Activated CD4-positive, alpha-beta T cell treated with anti-CD3 and anti-CD28 coated beads, Interleukin-2, amount 10 ng/mL, durations not matched to agents 7 days and 5 days (primary cell): ENCODE measurements at places on chromosomes 3 and 15. TPM values are rescaled to one million over a fixed set of nuclear protein-coding genes. Genes with fewer than 3 reads are reported as not detected.

MKRN2OS gene
- not detected for total RNA-seq

- H3K4me1 ChIP-seq, result peaks cover 14% of the 10 kb centered on the region
- no peak for DNase-seq
- H3K4me3 ChIP-seq, result no peak overlapping the region
- no peaks in the 10 kb centered on the region for H3K36me3 ChIP-seq
- H3K27me3 ChIP-seq, result peaks cover 5% of the 10 kb centered on the region
Measured at GRCh38 chr3:31960793-31961431, 20.1 kb downstream of the OSBPL10 start.

DNA sequence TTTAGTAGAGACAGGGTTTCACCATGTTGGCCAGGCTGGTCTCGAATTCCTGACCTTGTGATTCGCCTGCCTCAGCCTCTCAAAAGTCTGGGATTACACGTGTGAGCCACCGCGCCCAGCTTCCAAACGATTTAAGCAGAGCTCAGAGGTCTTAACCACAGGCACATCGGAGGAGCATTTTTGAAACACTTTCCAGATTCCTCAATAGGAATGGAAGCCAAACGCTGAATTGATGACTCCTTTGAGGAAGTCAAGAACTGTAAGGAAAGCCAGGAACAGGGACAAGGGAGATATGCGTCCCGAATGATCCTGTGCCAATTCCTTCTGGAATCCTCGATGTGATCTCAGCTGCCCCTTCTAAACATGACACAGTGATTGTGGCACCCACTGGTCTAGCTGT lies 40.0 kb downstream of the TRH start:
- no peak overlapping the region for H3K27ac ChIP-seq
- H3K4me3 ChIP-seq, result no peak overlapping the region
- H3K4me1 ChIP-seq, result no peaks in the 10 kb centered on the region
- no peak for DNase-seq
- H3K27me3 ChIP-seq, result no peaks in the 10 kb centered on the region

GRCh38 chr15:66638377-66638776 lies 63.7 kb upstream of the SMAD6 start:
- peaks cover 5% of the 10 kb centered on the region for H3K27me3 ChIP-seq
- peaks cover 19% of the 10 kb centered on the region for H3K4me1 ChIP-seq
- peak; percentile 37 for DNase-seq

DNA sequence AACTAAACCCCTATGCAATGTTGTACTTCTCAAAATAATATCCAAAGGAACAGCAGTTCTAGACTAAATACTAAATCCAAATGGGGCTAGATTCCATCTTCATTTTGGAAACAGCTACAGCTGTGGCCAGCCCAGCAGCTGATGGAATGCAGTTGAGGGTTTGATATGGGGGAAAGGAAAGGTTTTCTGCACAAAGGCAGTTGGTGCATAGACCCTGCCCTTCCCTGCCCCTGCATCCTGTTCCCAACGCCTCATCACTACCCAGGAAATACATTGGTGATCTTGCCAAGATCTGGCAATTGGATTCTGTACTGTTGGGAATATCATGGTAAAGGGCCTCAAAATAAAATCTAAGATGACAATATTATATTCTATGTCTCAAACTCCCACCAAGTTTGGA lies 43.9 kb downstream of the DTWD1 start:
- H3K36me3 ChIP-seq, result no peaks in the 10 kb centered on the region
- no peak overlapping the region for H3K27ac ChIP-seq
- no peak for DNase-seq
- no peaks in the 10 kb centered on the region for H3K4me1 ChIP-seq
- H3K27me3 ChIP-seq, result peaks cover 13% of the 10 kb centered on the region

LOXL1 gene
- 3.5 TPM for total RNA-seq

DNA sequence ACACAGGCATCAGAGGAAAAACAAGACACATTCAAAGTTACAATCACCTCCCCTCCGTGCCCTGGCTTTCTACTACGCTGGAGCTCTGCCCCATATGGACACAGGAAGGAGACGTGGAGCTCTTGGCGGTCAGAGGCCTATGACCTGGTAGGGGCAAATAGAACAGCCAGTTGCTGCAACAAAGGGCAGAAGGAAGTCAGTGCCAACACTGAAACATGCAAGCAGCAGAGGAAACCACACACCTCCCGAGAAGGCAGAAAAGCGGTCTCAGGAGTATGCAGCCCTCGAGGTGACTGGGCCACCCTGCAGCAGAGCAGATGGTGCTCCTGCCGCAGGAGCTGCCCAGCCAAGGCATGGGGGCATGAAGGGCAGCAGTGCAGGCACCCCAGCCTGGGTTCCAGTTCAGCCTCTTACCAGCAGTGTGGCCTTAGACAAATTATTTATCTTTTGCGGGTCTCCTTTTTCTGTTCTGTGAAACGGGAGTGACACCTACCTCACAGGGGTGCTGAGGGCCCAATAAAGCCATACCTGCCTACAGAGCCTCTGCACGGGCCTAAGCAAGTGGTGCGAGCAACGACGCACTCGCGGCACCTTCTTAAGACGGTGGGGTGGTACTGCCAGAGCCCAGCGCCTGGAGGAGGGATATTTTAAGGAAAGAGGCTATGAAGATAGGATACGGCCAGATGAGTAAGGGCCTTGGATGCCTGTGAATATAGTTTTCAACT lies 8.6 kb downstream of the ZXDC start:
- DNase-seq, result no peak
- no peak overlapping the region for H3K4me3 ChIP-seq
- peaks cover 25% of the 10 kb centered on the region for H3K4me1 ChIP-seq
- H3K27ac ChIP-seq, result no peak overlapping the region
- no peaks in the 10 kb centered on the region for H3K27me3 ChIP-seq
- peaks cover 57% of the 10 kb centered on the region for H3K36me3 ChIP-seq
